Uterus (tissue), 4 donors: ENCODE measurements at places on chromosomes 12 and 14. TPM values are rescaled to one million over a fixed set of nuclear protein-coding genes. Genes with fewer than 3 reads are reported as not detected.

- no peak for DNase-seq
Observed at GRCh38 chr12:52993558-52993869, 12.7 kb upstream of the EIF4B start.

DNA sequence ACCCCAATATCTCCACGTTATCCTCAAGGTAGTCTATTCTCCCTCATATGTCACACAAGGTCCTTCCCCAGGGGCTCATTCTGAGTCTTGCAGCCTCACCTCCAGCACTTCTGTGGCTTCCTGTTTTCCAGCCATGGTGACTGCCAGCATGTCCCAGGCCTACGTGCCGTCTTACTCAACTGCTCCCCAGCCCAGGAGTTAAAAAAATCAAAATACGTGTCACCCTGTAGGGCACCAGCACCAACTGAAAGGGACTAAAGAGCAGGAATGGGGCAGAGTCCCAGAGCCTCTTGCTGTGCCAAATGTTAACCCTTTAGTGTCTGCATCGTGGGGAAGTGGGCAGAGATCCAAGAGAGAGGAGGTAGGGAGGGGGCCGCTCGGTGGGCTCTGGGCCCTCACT lies 37.0 kb upstream of the MED13L start:
- DNase-seq, result no peak

GRCh38 chr12:128991716-128992115 lies 138.4 kb downstream of the GLT1D1 start:
- no peak for DNase-seq

- no peak for DNase-seq
Observed at GRCh38 chr12:21925296-21925913, 15.8 kb downstream of the ABCC9 start.

- DNase-seq, result no peak
Observed at GRCh38 chr12:130116791-130117190, 45.5 kb upstream of the FZD10 start.

DNA sequence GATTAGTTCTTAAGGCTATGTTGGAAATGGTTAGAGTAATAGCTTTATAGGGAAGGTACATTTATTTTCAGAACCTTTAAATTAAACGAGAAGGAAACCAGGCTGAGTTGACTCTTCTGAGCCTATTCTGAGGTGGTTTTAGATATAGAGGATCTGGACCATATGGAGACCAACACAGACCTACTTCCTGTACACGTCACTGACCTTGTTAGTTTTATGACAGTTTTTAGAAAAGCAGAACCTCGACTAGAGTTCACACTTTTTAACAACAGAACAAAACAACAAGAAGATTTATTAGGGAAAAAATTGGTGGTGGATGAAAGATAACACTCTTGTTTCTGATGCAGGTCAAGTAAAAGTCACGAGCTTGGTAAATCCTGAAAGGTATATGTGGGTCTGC lies 107.1 kb downstream of the NPAS3 start:
- DNase-seq, result no peak

GRCh38 chr12:64892561-64892960 lies 68.1 kb downstream of the TBC1D30 start:
- DNase-seq, result no peak

- no peak for DNase-seq
Observed at GRCh38 chr12:25590011-25590721, 37.1 kb upstream of the LMNTD1 start.

DNA sequence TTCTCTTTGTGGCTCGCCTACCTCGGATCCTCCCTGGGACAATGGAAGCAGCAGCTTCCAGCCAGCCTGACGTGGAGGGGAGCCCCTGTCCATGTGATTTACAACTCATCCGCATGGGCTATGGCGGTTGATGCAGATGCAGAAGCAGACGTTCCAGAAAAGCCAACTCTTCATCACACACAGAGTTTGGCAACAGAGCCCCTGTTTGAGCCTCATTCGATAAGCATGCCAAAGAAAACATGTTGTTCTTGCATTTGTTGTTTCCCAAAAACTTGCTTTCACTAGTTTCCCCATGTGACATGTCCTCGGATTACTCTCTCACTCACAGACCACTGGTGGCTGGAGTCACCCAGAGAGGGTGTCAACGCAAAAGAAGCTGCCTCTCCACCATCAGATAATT lies 16.4 kb upstream of the TC2N start:
- DNase-seq, result peak; percentile 76

DNA sequence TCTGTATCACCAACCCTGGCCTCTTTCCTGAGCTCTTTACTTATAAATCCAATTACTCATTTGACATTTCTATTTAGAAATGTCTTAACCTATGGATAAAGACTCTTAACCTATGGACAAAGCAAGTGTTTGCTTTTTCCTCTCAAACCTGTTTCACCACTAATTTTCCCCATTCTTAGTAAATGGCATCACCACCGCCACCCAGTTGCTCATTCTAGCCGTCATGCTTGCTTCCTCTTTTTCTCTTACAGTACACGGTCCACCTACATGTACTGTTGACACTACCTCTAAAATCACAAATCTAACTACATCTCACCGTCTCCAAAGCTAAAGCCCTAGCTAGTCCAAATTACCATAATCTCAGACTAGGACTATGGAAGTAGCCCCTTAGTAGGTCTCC lies 60.0 kb downstream of the CAPS2 start:
- no peak for DNase-seq

DNA sequence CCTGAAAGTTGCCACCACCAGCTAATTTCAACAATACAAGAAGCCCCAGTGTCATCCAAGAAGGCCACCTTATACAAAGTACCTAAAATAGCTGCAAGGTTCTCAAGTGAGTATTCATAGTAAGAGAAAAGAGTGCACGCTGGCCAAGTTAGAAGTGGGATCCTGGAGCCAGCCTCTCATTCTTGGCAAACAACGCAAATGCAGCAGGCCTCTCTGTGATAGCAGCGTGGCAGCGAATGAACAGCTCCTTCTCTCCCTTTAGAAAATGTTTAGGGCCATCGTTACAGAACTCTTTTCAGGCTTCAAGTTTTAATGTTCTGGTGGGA lies 78.0 kb upstream of the IFNG-AS1 start:
- no peak for DNase-seq

DNA sequence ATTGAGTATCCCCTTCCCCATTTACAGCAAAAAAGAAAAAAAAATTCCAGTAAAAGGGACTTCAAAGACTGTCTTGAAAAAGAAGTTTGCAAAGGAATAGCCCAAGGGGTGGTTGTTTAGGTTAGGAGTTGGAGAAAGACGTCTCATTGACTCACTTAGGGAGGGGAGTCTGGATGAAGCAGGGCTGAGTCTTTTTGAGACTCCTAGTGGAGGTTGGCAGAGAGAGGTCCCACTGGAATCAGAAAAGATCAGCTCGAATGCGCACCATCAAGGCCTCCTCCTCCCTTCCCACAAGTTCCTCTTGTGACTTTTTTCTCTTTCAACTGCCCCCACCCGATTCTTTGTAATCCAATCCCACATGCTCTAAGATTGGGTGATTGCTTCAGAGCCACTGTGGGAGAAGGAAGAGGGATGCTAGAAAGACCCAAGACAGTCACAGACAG lies 1.9 kb downstream of the ARHGEF40 start:
- no peak for DNase-seq

DNA sequence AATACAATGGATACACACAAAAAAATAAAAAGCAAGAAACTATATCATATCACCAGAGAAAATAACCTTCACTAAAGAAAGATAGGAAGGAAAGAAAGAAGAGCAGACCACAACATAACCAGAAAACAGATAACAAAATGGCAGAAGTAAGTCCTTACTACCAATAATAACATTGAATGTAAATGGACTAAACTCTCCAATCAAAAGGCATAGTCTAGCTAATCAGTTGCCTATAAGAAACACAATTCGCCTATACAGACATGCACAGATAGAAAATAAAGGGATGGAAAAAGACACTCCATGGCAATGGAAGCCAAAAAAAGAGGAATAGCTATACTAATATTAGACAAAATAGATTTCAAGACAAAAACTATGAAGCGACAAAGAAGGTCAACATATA lies 8.9 kb upstream of the TAS2R30 start:
- DNase-seq, result no peak

DNA sequence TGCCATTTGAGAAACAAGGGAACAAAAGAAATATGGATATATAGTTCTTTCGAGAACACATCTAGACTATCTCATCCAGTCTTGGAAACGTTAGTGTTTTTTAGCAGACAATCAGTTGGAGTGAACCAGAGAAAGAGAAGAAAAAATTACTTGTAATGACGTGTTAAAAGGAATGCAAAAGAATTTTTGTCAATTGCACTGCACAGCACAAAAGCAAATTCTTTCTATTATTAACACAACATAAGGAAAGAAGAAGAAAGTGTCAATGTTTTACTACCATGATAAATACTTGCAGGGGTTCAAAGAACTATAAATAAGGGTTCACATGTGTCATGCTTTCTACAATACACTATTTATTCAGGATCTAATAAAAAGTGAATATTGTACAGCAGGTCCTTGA lies 27.5 kb upstream of the GSG1 start:
- no peak for DNase-seq

DNA sequence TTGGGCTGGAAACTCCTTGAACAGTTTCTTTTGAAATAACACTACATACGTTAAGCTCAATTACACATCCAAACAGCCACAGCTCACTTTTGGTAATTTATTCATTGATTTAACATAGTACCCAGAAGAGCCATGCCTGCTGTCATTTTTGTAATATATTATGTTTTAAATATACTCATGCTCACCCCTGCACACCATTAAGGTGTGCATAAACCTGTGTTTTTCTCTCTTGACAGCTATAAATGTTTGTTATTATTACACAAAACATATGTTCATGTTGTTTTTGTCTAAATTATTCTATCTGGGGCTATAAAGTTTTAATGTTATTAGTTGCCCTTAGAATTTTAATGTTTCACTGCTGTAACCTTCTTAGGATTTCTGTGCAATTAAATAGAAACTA lies 296.1 kb downstream of the AKAP6 start:
- DNase-seq, result no peak

DNA sequence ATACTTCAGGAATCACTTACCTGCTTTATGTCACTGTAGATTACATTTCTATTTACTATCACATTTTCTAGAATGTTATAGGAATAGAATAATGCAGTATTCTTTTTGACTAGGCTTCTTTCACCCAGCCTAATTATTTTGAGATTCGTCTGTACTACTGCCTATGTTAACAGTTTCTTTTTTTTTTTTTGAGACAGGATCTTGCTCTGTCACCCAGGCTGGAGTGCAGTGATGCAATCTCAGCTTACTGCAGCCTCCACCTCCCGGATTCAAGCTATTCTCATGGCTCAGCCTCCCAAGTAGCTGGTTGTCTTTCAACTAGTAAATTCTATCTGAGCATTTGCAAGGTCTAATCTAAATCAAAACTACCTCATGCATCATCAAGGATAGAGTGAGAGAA lies 6.4 kb downstream of the OR6C6 start:
- no peak for DNase-seq

DNA sequence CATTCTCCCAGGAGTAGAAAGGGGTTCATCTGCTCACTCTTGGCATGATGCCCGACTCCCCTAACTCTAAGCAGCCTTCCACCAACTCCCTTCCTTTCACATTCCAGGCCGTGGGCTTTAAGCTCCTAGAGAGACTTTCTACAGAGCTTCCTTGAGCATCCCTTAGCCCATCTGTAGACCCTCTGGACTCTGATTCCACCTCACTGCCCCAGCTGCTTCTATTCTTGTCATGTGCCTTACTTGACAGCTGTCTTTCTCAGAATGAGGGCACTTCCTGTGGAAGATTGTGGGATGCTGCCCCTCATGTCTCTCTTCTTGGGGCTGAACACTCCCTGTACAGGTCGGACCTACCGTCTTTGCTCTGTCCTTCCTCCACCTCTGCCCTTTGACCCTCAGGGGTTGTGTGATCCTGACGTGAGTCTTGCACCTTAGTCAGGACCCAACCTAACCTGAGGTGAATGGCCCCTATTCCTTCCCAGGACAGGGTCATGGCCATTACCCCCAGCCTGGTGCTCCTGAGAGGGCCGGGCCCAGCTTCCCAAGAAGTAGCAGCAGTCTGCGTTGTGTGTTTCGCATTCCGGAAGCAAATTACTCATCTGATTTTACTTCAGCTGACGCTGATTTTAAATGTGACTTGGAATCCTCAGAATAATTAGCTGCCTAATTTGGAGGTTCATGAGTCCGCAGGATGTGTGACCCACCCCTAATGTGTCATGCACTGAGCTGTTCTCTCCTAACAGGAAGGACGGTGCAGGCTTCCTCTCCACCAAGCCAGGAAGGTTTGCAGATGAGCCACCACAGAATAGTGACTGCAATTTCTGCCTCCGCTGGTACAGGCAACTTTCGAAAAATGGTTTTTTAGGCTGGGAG lies 2.7 kb upstream of the GALNT6 start:
- no peak for DNase-seq

GRCh38 chr14:100796946-100797345 lies 29.0 kb upstream of the MEG3 start:
- no peak for DNase-seq

The ACRBP gene
- total RNA-seq, result 0.35 TPM

The C1S gene
- 525 TPM for total RNA-seq

The C14orf132 gene
- 10.5 TPM for total RNA-seq

The PIWIL1 gene
- not detected for total RNA-seq

The MFAP5 gene
- 259 TPM for total RNA-seq

The PPFIA2 gene
- total RNA-seq, result 18.5 TPM

The CNTN1 gene
- total RNA-seq, result 6.1 TPM

The ADSS1 gene
- total RNA-seq, result 7.0 TPM

The GALNT8 gene
- total RNA-seq, result not detected

The CELA1 gene
- total RNA-seq, result not detected

The ADAM21 gene
- 0.07 TPM for total RNA-seq

The TSHR gene
- 0.62 TPM for total RNA-seq

The KRT83 gene
- not detected for total RNA-seq

The TPPP2 gene
- not detected for total RNA-seq

The PAPLN gene
- total RNA-seq, result 40.2 TPM

The CCNK gene
- total RNA-seq, result 17.4 TPM

The XPOT gene
- 75.4 TPM for total RNA-seq

The MDP1 gene
- 5.6 TPM for total RNA-seq
